Cortex of kidney (tissue), 1 donor: ENCODE measurements at places on chromosomes 5 and 9.

DNA sequence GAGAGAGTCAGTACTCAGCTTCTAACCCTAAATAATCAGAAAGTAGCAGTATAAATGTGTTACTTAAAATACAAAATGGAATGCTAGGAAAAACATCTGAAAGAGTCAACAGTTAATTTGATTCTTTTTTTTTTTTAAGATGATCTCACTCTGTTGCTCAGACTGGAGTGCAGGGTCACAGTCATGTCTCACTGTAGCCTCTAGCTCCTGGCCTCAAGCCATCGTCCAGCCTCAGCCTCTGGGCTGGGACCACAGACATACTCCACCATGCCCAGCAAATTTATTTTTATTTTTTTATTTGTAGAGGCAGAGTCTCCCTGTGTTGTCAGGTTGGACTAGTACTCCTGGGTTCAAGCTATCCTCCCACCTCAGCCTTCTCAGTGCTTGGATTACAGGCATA, 424.9 kb downstream of the IRX2 start:
- DNase-seq: no peak

DNA sequence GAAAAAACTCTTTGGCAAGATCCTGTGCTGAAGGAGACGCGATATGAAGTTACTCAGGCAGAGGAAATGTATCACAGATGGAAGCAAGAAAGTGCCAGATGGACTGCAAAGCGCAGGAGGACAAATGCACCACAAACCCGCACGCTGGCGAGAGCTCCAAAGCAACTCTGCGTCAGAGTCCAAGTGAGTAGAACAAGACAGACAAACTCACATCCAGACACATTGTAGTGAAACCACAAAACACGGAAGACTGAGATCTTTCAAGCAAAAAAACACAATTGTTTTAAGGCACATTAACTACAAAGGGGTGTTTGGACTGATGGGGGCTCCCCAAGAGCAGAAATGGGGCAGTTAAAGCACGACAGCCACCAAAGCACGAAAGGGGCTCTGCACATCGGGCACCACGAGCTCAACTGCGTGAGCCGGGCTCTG, 39.2 kb upstream of the NKD2 start:
- no peak for DNase-seq

- DNase-seq: no peak
Observed at GRCh38 chr9:27204578-27204977, 92.4 kb downstream of the EQTN start.

DNA sequence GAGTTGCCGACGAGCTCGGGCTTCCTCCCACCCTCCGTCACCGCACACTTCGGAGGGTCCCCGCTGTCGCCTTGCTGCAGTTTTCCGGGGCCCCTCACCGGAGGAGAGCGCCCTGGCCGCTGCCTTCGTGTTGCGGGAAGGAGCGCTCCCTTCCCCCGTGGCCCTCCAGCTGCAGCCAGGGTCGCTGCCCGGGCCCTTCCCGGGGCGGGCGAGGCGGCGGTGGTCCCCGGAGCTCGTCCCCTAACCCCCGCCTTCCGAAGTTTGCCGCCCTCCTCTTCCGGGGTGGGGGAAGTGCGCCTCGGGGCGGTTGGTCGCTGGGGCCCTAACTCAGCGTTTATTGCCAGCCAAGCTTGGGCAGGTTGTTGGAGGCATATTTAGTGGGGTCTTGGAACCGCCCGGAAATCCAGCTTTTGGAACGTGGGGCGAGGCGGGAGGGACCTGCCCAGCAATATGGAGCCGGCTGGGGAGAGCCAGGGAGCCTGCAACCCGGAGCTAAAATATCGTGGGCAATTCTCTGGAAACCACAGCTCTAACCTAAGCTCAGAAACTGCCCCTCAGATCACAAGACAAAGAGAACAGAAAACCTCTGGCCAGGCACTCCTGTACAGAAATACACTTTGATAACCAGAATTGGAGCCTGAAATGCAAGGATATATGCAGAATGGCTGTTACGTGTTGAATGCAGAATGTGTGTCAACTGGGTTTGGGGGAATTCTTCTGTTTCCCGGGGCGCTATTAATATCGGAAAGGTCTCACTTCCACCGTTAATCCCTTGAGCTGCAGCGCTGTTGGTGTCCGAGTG, 890 bp downstream of the PIK3R1 start:
- DNase-seq: no peak

DNA sequence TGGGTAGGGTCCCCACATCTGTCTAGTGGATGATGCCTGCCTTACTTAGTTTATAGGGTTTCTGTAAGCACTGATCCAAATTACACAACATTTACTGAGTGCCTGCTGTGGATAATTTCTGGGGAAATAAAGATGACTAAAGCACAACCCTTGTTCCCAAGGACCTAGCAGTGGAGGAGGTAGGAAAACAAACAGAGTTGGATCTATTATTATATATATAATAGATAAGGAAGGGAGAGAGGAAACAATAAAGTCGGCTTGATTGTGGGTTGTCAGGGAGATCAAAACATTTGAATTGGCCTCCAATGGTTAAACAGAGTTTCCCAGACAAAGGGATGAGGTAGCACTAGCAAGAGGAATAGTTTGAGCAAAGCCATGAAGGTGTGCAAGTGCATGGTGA, 14.0 kb downstream of the IL33 start:
- no peak for DNase-seq

GRCh38 chr9:112174965-112175795, at the start of gene SUSD1:
Gene SUSD1 (minus strand): TSS chr9:112175297. CDS start chr9:112175235, 62 bp downstream.
- DNase-seq: no peak

DNA sequence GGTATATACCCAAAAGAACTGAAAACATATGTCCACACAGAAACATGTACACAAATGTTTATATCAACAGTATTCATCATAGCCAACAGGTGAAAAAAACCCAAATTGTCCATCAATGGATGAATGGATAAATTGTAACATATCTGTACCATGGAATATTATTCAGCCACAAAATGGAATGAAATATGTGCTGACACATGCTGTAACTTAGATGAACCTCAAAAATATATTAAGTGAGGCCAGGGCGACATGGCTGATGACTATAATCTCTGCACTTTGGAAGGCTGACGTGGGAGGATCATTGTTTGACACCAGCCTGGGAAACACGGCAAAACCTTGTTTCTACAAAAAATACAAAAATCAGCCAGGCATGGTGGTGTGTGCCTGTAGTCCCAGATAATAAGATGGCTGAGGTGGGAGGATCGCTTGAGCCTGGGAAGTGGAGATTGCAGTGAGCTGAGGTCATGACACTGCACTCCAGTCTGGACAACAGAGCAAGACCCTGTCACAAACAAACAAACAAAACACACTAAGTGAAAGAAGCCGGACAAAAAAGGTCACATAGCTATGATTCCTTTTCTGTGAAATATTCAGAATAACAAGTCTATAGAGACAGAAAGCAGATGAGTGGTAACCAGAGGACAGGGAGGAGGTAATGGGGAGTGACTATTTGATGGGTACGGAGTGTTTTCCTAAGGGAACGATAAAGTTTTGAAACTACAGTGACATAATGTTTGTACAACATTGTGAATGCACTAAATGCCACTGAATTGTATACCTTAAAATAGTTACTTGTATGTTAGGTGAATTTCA, 11.4 kb downstream of the KYAT1 start:
- DNase-seq: no peak

DNA sequence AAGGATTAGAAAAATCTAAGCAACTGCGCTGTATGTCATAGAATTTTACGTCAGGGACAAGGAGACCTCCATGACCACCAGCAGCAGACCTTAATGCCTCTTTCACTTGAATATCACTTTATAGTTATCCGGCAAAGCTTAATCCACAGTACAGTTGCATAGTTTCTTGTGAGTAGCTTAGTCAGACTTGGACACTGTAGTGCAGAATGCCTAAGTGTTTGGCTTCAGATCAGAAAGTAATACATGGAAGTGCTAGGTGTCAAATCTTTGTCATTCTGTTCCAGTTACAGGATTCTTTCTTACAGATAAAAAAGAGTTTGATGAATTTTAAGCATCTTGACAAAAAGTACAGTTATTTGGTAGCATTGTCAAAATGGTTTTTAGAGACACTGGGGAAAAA, 239.9 kb upstream of the PAPPA start:
- DNase-seq: no peak

DNA sequence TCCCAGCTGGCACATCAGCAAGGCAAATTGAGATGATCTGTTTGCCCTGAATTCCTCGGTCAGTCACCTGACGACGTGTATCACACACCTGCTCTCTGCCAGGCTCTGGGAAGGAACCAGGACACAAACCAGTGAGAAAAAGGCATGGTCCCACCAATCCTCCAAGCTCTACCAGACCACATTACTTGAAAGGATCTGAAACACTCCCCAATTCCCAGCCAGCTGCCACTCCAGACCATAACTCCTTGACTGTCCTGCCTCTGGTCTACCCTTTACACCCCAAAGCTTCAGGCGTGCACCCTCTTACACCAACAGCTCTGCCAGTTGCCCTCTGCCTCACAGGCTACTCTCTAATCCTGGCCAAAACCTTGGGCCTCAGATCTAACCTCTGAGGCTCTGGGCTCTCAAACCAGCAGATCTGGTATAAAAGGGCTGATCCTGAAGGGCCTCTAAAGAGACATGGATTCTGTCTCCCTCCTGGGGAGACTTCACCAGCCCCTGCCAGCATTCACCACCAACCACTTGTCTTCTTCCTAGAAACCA, 6.8 kb downstream of the MGAT1 start:
- no peak for DNase-seq

DNA sequence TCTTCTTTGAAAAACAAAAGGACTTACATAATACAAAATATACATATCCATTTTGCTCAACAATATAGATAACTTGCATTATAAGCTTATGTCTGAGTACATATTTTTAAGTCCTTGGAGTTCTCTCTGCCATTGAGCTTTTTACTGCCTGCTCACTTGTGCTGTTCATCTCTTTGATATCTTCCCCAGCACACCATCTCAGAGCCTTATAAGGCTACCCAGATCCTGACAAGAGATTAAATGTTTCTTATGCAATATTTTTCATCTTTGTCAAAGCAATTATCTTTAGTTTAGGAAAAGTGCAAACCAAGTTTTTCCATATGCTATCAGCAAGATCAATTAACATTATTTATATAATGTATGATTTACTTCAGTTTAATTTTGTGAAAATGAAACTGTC, 60.7 kb upstream of the ITGA1 start:
- DNase-seq: no peak
